Activated CD4-positive, alpha-beta T cell treated with anti-CD3 and anti-CD28 coated beads, Interleukin-2, Interleukin-6, amounts not matched to agents 100 ng/mL and 50 ng/mL, durations not matched to agents 16 hours and 8 hours (primary cell): ENCODE measurements at places on chromosomes 13 and 19.
A peak's percentile ranks its signal among the peaks of the same experiment; 100 is the strongest.

- DNase-seq: no peak
Observed at GRCh38 chr13:112464720-112465119, 88.6 kb downstream of the SPACA7 start.

- DNase-seq: no peak
Observed at GRCh38 chr19:51250786-51251467, at the start of gene SIGLECL1. Gene SIGLECL1, plus strand, starts transcription at chr19:51251080. Its CDS starts 12,993 bp downstream, at chr19:51264073.

GRCh38 chr19:19471682-19472081 is 43.7 kb downstream of the TSSK6 start:
- no peak for DNase-seq

DNA sequence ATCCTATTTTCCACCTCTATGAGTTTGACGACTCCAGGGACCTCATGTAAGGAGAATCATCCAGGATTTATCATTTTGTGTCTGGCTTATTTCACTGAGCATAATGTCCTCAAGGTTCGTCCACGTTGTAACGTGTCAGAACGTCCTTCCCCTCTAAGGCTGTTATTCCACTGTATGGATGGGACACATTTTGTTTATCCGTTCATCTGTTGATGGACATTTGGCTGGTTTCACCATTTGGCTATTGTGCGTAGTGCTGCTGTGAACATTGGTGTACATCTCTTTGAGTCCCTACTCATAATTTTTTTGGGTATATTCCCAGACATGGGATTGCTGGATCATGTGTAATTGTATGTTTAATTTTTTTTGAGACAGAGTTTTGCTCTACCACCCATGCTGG is 21.5 kb downstream of the CRTC1 start:
- DNase-seq: no peak

DNA sequence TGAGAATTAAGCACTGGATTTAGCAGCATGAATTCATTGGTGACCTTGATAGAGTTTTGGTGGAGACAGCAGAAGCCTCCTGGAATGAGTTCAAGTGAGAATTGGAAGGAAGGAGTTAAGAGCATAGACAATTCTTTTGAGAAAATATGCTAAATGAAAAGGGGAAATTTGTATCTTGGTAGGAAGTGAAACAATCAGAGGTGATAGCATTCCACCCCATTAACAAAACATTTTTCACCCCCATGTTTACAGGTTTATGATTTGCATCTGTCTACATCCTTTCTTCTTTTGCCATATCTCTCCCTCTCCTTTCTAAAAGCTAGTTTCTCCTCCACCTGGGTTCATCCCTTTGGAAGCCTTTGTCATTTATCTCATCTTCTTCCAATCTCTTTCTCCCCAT is 27.5 kb downstream of the LNX2 start:
- no peak for DNase-seq

DNA sequence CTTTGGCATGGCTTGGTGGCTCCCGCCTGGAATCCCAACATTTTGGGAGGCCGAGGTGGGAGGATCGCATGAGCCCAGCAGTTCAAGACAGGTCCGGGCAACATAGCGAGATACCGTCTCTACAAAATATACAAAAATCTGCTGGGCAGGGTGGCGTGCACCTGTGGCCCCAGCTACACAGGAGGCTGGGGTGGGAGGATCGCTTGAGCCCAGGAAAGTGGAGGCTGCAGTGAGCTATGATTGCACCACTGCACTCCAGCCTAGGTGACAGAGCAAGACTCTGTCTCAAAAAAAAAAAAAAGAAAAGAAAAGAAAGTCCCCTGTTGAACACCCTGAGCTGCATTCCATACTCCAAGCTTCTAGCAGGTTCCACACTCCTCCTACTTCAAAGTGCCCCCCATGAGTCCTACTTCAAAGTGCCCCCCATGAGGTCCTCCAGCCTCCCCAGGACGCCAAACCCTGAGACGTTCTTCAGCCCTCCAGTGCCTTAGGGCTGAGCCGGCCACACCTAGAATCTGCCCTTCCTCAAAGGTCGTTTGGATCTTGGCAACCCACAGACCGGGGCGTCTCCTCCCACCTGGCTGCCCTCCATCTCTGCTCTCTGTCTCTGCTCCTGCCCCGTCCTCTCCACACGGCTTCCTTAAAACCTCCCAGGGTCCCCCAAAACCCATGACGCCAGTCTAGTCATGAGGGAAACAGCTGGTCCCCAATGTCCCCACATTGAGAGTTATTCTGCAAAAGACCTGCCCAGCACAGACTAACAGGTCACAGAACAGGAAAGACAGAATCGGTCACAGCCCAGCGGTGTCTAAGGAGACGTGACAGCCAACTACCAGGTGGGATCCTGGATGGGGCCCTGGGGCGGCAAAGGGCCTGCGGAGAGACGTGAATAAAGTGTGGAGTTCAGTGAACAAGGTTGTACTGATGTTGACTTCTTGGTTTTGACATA is 4.8 kb downstream of the TJP3 start:
- DNase-seq: no peak

- no peak for DNase-seq
Observed at GRCh38 chr19:5893907-5894703, 9.5 kb downstream of the NDUFA11 start.

DNA sequence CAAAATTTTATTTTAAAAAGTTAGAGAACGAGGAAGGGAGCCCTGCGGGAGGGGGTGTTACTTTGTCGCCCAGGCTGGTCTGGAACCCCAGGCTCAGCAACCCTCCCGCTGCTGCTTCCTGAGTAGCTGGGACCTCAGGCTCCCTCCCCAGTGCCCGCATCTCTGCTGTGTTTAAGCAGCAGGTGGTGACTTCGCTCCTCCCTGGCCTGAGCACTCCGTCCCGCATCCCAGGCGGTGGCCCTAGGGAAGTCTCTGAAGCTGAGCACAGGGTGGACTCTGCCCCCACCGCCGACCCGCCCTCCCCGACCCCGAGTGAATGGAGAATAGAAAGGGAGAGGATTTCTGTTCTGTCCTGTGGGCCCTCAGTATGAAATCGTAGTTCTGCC is 30.5 kb downstream of the ZNF701 start:
- peak; percentile 0 for DNase-seq

DNA sequence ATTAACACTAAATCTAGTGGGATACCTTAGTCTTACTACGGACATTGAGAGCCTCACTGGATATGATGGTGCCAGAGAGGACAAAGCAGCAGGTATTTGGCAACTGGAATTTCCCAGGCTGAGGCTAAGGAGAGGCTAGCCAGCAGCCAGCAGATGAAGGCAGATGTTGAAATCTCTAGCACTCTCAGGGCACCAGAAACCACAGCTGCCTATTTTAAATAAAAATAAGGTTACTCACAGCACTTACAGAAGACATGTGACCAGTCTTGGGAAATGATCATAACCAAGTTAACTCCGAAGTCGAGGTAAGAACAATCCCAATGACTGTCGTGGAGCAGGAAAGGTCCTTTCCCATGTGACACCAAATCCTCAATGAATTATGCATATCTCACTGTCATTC is 1726.0 kb downstream of the EFNB2 start:
- DNase-seq: no peak

DNA sequence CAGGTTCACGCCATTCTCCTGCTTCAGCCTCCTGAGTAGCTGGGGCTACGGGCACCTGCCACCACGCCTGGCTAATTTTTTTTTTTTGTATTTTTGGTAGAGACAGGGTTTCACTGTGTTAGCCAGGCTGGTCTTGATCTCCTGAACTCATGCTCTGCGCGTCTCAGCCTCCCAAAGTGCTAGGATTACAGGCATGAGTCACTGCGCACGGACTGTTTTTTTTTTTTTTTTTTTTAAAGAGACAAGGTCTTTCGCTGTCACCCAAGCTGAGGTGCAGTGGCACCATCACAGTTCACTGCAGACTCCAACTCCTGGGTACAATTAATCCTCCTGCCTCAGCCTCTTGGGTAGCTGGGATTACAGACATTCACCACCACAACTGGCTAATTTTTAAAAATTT is 8.2 kb upstream of the ADAMTS10 start:
- no peak for DNase-seq

GRCh38 chr13:56019606-56020005 is 1121.1 kb upstream of the PRR20A start:
- no peak for DNase-seq

DNA sequence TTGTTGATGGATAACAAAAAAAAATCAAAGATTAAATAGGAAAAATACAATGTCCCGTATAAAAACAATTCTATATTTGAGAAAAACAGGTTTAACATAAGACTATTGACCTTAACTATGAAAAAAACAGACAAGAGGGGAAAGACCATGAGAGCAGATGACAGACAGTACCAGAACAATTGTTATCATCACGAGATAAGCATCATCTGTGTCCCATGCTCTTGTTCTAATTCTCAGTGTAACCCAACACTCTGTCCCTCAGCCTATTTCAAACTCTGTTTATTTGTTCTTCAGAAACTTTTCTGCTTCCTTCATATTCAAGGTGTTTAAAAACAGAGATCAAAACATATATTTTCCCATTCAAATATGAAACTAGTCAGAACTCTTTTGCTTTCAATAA is 216.4 kb downstream of the PCDH9 start:
- DNase-seq: no peak

DNA sequence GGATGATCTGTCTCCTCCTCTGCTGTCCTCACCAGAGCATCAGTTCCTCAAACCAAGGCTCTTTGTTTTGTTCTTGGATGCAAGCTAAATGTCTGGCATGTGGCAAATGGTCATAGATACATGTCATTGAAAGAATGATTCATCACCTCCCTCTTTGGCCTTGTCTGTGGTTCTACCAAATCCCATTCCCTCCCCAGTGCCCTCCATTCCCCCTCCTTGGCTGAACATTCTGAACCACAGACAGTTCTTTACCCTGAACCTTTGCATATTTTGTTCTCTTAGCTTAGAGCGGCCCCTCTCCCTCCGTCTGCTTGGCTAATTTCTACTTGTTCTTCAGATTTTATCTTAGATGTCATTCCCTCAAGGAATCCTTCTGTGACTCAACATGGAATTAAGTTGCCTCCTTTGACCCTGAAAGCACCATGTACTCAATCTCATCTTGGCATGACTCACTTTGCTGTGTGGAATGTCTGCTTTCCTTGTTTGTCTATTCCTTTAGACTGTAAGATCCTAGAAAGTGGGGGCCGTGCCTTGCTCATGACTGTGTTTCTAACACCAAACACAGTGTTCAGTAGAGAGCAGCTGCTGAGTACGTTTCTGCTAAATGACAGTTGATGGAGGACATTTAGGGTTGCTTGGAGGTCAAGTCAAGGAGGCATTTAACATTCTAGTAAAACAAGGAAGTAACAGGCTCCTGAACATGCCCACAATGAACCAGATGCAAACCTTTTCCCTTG is 8.1 kb downstream of the ALOX5AP start:
- DNase-seq: no peak

DNA sequence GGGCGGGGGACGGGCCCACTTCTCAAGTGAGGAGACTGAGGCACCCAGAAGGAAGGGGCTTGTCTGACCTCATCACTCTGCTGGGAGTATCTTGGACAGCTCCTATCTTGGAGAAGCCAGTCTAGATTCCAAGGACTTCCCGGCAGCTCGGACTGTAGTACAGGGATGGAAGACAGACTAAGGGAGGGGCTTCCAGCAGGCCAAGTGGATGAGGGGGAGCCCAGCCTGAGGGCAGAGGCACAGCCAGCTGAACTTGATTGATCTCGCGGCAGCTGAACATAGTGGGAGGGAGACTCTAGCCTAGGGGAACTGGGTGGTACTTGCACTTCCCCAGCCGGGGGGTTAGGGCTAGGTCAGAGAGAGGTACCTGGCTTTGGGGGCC is 711 bp downstream of the CILP2 start:
- DNase-seq: no peak

DNA sequence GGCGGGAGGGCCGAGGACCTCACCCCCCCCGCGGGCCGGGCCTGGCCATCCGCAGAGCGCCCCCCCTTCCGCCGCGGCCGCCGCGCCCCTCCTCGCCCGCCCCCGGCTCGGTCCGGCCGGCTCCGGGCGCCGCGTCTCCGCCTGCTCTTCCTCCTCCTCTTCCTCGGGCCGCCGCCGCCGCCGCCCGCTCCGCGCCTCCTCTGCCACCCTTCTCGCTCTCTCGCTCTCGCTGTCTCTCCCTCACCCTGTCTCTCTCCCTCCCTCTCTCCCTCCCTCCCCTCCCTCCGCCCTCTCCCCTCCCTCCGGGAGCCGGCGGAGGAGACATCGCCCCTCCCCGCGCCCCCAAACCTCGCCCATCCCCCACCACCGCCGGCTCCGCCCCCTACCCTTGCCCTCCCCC is at the start of gene SHANK1:
Gene SHANK1, minus strand, starts transcription at position 237 of the 400 bp plus-strand sequence. CDS start 2,883 bp downstream, outside the sequence.
- no peak for DNase-seq

DNA sequence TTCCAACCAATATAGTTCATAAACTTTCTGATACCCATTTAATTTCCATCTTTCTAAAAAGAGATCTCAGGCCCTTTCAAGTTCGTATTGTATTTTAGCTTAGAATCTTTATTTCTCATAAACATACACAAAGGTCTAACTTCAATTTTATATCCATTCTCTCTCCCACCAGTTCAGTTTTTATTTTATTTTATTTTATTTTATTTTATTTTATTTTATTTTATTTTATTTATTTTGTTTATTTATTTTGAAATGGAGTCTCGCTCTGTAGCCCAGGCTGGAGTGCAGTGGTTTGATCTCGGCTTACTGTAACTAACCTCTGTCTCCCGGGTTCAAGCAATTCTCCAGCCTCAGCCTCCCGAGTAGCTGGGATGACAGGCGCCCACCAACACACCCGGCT is 552.8 kb downstream of the SLITRK5 start:
- no peak for DNase-seq

- no peak for DNase-seq
Observed at GRCh38 chr13:99031832-99032231, 54.0 kb upstream of the DOCK9 start.

DNA sequence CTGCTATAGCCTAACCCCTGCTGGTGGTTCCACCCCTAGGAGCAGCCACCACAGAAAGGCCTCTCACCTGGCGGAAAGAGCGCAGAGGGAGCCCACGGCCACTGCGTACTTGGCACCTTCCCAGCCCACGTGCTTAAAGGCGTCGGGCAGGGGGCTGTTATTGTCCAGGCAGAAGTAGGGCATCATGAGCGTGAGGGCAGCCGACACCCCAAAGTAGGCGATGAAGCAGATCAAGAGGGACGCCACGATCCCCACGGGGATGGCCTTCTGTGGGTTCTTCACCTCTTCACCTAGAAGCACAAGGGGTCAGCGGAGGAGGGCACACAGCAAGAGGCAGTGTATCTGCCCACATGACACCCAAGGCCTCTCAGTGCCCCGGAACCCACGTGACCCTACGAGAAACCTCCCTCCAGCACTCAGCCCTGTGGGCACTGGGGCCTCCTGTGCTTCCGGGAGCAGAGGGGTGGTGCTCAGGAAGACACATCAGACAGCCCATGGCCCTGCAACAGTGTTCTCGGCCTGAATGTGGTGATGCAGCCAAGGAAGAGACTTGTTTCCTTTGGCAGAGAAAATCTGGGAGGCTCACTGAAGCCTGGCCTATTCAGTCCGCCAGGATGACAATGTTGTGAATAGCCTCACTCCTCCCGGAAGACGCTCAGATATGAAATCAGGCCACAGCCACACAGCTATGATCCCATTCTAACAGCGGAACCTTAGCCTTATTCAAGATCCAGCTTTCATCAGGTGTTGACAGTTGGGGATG is 72.1 kb downstream of the SLC7A1 start:
- DNase-seq: no peak

- no peak for DNase-seq
Observed at GRCh38 chr19:29904017-29904416, 38.0 kb upstream of the URI1 start.
